Large intestine (tissue), 12 donors: ENCODE measurements at places on chromosomes 11 and 22.
A peak's percentile ranks its signal among the peaks of the same experiment; 100 is the strongest.

DNA sequence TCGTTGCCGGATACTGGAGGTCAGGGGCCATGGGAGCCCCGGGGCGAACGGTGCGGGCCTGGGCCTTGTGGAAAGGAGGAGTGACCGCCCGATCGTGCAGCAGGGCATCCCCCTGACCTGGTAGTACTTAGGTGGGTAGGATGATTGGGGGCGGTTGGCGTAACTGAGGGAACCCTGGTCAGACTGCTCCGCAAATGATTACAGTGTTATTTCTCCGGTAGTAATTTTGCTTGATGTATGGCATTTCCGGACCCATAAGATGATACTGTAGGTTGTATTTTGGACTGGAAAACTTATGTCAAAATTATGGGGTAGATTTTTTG, 762 bp downstream of the MTMR3 start:
- DNase-seq: no peak

- DNase-seq: no peak
Observed at GRCh38 chr22:17912945-17913721, 111.2 kb downstream of the MICAL3 start.

- DNase-seq: no peak
Observed at GRCh38 chr11:6433998-6434660, 6.7 kb downstream of the HPX start.

GRCh38 chr22:19595532-19595931, 71.3 kb upstream of the CLDN5 start:
- no peak for DNase-seq

GRCh38 chr11:46382646-46383403, 1.4 kb downstream of the MDK start:
- no peak for DNase-seq

GRCh38 chr22:24289741-24290163, 19.1 kb downstream of the SPECC1L start:
- no peak for DNase-seq

DNA sequence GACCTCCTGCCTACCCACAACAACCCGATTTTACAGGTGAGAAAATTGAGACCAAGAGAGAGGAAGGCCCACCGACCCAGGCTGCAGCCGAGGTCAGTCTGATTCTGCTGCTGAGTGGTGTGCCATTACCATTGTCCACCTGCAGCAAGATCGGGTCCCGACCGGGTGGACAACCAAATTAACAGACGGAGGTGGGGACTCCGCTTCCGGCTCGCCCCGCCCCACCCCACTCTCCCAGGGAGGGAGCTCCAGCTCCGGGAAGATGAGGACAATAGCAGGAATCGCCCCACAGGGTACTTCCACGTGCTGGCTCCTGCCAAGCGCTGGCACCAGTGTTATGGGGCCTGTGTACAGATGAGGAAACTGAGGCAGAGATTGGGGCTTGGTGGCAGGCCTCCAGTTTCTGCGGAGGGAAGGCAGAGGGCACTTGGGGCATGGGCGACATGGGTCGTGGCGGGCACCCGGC, 425 bp upstream of the KDELR3 start:
- no peak for DNase-seq

DNA sequence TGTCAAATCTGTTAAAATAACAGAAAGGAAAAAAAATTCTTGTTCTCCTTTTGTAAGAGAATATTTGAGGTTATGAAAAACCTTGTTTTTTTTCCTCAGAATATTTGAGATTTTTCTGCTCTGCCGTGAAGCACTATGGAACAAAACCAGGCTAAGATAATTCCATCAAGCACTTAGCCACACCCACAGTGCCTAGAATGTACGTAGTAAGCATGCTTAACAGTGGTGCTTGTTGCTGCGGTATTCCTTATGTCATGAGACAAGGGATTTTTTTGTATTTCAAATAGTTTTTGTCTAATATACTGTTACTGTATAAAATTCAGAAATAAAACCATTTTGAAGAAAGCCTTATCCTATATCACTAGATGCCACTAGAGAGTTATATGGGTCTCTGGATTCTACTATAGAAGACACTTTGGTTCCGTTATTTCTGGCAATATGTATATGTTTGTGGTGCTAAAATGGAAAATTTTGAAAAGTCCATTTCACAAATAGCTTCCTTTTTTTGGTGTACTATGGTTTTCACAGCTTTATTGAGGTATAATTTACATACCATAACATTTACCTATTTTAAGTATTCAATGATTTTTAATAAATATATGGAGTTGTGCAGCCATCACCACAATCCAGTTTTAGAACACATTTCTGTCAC, 23.7 kb downstream of the PDHX start:
- DNase-seq: no peak

DNA sequence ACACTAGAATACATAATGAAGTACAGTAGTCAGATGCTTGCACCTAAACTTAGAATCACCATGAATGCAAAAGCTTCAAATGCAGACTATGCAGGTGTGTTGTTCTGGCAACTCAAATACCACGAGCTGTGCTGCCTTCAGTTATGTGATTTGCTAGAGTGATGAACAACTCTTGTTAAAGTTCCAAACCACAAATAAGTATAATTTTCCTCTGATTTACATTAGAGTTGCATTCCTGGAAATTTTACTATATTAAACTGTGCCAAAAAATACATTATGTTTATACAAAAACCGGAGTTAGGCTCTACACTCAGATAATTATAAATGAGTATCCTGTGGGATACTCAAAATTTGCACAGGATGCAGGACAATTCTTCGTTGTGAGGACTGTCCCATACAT, 3.0 kb downstream of the TMEM218 start:
- DNase-seq: no peak

DNA sequence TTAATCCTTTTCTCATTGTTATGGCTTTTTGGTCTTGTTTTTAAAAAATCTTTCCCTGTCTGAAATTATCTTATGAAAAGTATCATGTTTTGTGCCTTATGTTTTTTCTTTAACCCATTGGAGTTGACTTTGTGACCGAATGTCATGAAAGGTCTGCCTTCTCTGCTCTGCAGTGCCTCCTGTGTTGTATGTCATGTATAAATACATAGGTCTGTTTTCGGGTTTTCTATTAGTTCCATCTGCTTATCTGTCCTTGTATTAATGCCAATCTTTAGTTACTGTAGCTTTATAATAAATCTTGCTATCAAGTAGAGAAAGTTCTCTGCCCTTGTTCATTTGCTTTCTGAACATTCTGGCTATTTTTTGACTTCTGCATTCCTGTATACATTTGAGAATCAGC, 73.0 kb downstream of the ZBTB44 start:
- DNase-seq: no peak

DNA sequence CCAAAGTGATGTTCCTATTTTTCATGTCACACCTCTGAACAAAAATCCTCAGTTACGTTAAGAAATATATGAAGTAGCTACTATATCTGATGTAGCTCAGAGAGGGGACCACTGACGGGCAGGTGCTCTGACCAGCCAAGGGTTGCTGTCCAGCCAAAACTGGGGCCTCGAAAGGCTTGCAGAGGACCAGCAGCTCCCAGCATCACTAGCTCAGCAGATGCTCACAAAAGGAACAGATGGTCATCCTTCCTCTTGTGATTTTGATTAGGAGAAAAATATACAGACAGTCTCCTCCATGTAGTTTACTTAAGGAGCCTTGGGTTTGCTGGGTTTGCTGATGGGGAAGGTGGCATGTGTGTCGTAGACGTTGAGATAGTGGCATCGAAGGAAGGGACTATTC, 374.6 kb upstream of the B3GAT1 start:
- no peak for DNase-seq

DNA sequence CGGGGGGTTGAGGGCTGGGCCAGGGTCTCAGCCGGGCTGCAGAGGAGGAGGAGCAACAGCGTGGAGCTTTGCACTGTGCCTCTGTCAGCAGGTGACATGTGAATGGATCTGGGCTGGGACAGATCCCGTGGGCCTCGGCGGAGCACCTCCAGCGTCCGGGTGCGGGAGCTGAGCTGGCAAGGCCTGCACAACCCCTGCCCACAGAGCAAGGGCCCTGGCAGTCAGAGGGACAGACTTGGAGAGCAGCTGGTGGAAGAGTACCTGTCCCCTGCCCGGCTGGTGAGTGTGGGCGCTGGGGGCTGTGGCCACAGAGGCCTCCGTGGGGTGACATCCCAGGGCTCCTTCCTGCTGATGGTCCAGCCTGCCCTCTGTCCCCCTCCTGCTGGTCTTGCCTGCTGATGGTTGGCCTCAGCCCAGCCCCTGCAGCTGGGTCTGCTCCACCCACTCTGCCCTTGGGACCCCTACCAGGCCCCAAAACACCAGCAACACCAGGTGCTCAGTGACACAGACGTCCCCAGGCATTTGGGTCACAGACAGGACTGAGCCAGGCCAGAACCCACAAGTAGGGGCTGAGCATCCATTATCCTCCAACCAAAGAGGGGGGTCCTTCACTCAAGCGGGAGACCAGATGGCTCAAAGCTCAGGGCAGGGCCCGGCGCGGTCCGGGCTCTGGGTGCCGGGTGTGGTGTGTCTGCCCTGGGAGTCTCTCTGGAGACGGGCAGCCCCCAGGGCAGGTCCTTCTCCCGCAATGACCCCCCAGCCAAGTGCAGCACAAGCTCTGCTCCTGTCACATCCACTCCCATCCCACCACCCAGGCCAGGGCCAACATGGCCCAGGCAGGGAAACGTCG, 3.5 kb downstream of the LRRC56 start:
- no peak for DNase-seq

GRCh38 chr11:73188301-73188700, 29.8 kb upstream of the P2RY2 start:
- DNase-seq: no peak

- no peak for DNase-seq
Observed at GRCh38 chr11:131649856-131650255, 279.4 kb downstream of the NTM start.

DNA sequence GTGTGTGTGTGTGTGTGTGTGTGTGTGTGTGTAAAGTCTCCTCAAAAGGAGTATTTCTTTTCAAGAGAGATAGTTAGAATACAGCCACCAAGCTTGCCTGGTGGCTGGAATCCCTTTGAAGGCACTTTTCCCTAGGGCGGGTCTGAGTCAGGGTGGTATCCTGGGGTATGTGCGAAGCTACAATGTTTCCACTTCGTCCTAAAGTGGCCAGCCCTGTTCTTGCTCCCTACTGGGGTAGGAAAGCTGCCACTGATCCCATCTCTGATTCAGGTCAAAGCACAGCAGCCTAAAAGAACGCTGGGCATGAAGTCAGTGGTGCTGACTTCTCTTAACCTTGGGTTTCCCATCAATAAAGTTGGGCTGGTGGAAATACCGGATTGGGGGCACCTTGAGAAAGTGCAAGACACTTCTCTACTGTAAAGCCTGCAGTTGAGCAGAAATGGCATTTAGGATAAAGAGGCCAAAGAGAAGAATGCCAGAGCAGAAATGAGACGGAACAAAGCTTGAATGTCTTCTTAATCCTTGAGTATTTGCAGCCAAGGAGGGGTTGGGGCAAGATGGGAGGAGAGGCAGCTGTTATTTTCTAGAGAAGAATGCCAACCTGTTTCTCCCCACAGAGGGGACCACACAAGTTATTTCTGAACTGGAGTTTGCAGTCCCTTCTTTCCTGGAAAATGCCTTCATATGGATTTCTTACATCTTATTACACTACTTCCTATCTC, 35.3 kb downstream of the ZNRF3 start:
- no peak for DNase-seq

DNA sequence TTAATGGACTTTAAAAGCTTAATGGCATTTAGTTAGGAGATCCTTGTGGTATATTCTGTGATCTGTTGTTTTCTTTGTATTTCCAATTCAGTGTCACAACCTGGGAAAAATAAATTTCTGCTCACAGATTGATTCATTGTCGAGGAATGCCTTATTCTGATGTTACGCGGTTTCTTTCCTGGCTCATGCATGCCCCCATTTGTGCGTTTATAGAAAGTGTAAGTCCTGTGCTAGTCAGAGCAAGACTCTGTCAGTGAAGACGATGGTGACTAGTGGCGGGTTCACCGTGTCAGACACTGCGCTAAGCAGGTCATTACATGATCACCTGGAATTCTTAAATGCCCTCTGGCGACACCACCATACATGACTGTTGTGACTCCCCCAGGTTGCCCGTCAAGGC, 169.4 kb downstream of the TBC1D22A start:
- DNase-seq: no peak

- no peak for DNase-seq
Observed at GRCh38 chr22:20945578-20945934, 21.5 kb upstream of the AIFM3 start.

- DNase-seq: no peak
Observed at GRCh38 chr11:17513853-17514252, 30.4 kb downstream of the USH1C start.

DNA sequence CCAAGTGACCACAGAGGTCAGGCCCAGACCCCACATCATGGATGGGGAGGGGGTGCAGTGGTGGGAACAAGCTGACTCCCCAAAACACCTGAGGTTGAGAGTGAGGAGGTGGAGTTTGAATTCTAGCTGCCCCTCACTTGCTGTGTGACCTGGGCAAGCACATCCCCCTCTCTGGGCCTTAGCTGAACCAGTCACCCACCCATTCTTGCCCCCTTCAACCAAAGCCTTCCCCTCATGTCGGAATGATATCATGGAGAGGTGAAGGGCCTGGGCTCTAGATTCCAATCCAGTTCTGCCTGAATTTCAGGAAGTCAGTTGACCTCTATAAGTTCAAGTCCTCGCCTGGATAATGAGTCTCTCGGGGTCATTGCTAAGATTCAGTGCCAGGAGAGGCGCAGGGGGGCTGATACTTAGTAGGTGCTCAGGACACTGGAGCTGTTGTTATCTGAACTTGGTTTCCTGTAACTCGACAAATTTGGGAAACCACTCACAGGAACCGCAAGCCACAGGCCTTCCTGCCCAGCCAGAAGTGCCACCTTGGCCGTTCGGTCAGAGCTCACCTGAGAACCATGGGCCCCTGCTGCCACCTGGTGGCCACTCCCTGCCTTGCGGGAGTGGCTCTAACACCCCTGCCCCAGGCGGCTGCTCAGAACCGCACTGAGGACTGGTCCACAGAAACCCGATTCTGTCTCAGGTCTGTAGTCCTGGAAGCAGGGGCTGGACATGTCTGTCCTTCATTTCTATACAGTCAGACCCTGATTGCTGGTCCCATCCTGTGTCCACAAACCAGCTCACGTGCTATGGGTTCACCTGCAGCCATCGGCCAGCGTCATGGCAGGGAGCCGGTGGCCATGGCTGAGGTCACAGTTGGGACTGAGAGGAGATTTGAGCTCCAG, 6.9 kb downstream of the CDC42EP1 start:
- DNase-seq: peak; percentile 79

DNA sequence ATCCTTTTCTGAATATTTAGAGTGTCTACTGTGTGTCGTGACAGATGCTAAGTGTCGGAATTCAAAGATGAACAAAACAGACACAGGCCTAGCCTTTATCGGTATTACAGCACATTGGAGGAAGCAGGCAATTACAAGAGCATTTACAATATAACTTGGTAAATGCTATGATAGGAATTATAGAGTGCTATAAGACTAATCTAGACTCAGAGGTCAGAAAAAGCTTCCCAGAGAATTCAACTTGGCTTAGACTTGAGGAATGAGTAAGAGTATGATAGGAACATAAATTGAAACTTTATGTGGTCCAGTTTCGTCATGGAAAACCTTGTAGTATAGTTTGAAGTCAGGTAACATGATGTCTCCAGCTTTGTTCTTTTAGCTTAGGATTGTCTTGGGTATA, 395.7 kb upstream of the FAT3 start:
- no peak for DNase-seq

GRCh38 chr11:35474688-35475087, 50.7 kb downstream of the PAMR1 start:
- DNase-seq: no peak

- DNase-seq: peak; percentile 10
Observed at GRCh38 chr11:132024587-132025295, 654.3 kb downstream of the NTM start.
